ENCODE measurements at places on chromosomes 3 and 15.

GRCh38 chr3:188092648-188093047, 61.3 kb upstream of the LPP start:
- DNase-seq = no peak

GRCh38 chr15:58221591-58222241, 83.5 kb downstream of the AQP9 start:
- DNase-seq = no peak

DNA sequence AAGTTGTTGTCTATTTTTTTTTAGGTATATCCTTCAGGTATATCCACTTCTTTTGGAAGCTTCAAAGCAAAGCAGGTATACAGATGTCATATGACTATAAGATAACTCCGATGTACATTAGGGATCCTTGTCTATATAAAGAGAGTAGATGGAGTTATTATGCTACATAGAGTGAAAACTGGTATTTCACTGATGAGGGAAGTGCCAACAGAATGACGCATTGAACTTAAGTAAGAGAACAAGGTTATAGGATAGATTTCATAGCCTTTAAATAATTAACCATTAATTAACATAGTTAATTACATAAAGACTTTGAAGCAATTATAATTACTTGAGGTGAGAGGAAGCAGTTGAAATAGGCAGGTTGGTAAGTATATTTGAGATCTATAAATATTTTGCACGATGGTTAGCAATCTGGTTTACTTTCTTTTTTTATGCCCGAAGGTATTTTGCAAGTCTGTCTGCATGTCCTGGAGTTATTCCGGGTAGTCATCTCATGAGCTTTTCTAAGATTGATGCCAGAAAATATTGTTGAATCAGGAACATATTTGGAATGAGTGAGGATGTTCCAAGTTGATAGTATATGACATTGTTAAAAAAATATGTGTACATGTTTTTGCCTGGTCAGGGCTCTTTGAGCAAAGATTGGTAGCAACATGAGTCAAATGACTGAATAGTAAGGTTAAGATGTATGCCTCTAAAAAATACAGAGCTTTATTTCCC, 299.5 kb upstream of the KCNMB2 start:
- DNase-seq = no peak

- no peak for DNase-seq
Measured at GRCh38 chr3:107412376-107412775, 35.1 kb downstream of the CCDC54 start.

DNA sequence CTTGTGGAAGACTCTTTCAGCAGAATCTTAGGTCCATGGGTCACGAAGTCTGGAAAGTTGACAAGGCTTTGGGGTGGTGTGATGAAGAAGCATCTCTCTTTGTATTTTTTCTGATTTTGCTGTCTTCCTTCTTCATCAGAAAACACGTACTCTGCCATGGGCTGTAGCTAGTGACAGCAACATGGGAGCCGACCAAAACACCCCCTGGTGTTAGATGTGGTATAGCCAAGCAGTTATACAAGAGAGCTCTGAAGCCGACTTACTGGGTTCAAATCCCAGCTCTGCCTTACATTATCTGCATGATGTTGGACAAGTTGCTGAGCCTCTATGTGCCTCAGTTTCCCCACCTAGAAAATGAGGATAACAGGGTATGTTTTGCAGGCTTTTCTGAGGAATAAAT, 32.9 kb upstream of the LYZL4 start:
- no peak for DNase-seq

DNA sequence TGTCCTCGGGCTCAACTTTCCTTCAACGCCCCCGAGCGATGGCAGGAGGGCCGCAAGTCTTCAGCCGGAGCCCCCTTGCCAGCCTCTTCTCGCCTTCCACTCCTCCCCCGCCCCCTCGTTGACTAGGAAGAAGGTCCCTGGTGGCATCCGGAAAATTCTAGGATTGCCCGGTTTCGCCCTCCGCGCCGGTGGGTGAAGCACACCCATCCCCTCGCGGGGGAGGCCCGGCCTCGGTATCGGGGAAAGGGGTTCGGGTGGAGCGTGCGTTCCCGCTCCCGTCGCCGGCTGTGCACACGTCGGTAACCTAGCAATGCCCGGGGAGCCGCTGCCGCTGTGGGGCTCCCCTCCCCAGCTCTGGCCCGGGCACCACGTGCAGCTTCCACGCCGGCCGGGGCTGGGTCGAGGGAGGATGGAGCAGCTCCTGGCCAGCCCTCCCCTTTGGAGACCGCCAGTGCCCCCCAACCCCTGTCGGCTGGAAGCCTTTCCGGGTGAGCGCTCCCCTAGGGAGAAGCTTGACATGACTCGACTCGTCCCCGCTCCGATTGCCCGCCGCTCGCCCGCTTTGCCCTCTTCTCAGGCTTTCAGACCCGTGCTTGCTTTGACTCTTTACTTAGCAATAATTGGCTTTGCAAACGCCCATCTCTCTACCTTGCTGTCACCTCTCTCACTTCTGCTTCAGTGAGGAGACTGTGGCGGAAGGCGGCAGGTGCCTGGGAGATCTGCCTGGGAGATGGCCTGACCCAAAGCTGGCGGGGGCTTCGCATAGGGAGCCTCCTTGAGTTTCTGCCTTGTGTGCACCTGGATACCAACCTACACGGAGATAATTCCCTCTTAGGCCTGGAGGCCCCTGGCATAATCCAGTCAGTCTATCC, 1.3 kb downstream of the CACNA1D start:
- no peak for DNase-seq

- no peak for DNase-seq
Measured at GRCh38 chr15:42141246-42141645, 15.2 kb downstream of the PLA2G4F start.

GRCh38 chr3:160667452-160667851, 9.5 kb upstream of the ARL14 start:
- DNase-seq = no peak

DNA sequence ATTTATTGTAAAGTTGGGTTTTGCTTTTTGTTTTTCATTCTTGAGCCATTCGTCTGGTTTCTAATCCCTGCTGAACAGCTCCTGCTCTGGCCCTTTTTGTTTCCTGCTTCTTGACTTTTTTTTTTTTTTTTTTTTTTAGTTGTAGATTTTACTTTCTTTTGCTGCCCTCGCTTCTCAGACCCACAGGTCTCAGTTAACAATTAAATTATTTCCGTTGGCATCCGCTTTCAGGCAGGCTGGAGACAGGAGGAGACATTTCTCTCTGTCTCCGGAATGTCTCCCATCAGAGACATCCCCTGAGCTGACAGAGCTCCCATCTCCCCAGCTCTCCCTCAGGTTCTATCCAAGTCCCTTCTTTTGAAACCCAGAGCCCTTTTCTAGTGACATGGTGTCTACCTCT, 68.6 kb downstream of the SLC6A6 start:
- DNase-seq = no peak

DNA sequence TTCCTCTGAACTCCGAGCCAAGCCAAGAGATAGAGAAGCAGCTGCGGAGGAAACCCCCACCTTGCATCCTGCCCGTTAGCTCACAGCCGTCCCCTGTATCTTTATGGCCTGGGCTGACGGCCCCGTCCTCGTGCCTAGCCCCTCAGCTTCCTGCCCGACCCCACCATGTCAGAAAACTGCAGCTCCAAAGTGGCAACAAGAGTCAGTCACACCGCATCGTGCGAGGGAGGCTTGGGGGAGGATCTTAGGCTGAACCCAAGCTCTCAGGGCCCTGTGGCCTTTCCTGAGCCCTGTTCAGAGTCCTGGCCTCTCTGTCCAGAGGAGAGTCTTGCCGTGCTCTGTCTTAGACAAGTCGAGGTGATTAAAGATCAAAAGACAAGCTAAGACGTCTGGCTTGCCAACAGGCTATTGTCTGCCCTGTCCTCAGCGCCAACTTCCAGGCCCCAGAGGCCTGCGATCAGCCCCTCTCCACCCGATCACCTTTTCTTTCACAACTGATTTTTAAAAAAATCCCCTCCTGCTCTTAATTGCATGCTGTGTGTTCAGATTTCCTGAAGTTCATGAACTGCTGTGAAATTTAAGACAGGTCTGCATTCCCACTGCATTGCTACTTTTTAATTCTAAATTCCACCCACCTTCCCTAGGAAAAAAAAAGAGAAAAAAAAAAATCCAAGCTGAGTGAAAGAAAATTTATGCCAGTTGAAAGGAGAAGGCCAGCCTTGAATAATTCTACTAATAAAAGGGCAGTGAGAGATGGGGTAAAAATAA, 89.7 kb upstream of the WNT5A start:
- no peak for DNase-seq

DNA sequence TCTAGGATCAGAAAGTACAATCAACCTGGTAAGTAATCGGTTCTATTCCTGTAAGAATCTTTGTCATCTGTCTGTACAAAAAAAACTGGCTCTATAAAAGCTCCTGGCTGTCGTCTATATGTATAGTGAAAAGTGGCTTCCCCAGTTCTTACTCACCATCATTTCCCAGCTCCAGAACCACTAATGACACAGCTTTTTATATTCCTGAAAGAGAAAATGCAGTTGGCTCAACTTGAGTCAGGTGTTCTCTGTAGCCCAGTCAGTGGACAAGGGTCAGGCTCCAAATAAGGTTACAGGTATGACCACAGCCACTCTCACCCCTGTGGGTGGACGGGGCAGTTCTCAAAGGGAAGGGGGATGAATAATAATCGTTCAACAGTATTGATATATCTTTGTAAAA, 85.1 kb downstream of the AP4E1 start:
- DNase-seq = no peak

DNA sequence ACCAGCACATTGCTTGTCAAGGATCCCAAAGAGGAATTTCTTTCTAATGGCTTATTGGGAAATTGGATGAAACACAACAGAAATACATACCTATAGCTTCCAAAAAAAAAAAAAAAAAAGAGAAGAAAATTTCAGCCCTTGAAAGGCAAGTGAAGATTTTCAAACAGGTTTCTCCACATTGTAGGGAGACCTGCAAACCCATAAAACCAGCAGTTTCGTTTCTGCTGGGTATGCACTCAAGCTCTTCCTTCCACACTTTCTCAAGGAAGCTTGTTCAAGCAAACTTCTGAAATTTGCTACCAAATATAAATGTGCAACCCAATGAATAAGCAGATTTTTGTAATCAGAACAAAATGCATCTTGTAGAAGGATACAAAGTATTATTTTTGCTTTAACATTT, 15.9 kb upstream of the SH3BP5 start:
- no peak for DNase-seq

DNA sequence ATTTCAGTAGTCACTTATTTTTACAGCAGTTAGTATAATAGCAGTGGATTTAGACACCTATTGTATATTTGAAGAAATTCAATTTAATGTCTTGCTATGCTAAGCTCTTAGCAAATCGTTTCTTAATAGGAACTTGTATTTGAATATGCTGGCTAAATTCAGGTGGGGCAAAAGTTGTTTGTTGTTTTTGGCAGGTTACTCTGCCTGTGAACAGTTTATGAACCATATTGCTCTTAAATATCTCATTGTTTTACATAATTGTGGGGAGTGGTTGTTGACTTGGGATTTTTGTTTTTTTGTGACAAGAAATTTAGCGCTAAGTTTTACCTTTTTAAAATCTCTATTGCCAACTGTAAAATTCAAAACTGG, 43.4 kb downstream of the NR2C2 start:
- no peak for DNase-seq

DNA sequence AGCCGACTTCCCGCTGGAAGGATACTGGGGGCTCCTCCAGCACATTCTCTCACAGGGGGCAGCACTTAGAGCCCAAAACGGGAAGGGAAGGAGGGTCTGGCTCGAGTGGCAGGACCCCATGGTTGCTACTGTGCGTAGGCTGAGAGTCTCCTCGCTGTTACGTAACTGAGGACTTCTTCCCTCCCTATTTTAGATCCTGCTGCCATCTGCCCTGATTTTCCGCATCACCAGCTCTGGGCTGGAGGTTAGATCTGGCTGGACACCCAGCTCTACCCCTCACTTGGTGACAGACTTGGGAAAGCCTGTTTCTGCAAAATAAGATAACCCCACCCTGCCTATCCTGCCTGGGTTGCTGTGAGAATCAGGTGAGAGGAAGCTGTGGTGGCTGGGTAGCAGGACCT, 47.7 kb downstream of the BDH1 start:
- DNase-seq = no peak

DNA sequence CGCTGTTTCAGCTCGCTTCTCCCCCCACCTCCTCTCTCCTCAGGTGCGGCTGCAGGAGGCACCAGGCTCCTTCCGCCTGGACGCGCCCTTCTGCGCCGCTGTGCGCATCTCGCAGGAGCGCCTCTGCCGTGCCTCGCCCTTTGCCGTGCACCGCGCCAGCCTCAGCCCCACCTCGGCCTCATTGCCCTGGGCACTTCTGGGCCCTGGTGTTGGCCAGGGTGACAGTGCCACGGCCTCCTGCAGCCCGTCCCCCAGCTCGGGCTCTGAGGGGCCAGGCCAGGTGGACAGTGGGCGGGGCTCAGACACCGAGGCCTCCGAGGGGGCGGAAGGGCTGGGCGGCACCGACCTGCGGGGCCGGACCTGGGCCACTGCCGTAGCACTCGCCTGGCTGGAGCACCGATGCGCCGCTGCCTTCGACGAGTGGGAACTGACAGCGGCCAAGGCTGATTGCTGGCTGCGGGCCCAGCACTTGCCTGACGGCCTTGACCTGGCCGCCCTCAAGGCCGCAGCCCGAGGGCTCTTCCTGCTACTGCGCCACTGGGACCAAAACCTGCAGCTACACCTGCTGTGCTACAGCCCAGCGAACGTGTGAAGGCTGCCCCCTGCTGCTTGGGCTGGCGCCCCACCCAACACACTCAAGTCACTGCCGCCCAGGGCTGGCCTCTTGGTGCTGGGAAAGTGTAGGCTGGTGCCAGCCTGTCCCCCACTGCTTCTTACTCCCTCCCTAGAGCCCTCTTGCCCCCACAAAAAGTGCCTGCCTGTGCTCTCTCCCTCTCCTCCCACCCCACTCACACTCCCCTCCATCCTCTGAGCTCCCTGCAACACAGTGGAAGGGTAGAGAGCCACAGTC, 7.1 kb downstream of the ALG3 start:
- DNase-seq = no peak

DNA sequence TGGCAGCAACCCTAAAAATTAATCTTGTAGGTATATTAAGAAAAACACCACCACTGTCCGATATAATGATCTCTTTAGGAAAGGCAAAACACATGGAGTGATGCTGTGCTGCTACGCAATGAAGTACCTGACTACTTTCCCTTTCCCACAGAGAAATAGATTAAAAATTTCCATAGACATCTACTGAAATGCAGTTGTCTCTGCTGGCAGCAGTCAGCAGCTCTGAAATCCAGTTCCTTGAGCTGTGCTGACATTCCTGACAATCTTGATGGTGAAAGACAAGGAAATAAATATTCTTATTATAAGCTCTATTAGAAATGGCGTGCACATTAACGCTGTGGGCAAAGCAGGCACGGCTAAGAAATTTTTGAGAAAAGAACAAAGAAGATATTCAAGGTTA, 287.6 kb downstream of the IL5RA start:
- DNase-seq = no peak

- DNase-seq = no peak
Measured at GRCh38 chr3:142633073-142633472, 36.9 kb downstream of the PLS1 start.

DNA sequence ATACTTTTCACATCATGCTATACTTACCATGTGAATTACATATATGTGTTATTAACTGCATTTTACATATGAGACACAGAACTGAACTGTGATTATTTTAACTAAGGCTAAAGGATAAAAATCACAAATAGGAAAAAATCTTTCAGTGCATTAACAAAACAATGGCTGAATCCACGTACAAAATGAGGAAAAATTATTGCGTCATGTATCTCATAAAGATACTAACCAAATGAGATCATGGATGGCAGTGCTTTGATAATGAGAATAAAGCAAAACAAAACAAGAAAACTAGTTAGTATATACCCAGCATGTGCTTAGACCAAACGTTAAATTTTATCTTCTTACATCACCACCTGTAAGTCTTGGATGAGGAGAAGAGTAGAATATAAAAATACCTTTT, 66.0 kb downstream of the SCAPER start:
- DNase-seq = no peak

GRCh38 chr3:126551121-126551838, 7.5 kb downstream of the C3orf22 start:
- DNase-seq = no peak
